CD4-positive, alpha-beta memory T cell (primary cell): ENCODE measurements at places on chromosomes 12 and 14.

DNA sequence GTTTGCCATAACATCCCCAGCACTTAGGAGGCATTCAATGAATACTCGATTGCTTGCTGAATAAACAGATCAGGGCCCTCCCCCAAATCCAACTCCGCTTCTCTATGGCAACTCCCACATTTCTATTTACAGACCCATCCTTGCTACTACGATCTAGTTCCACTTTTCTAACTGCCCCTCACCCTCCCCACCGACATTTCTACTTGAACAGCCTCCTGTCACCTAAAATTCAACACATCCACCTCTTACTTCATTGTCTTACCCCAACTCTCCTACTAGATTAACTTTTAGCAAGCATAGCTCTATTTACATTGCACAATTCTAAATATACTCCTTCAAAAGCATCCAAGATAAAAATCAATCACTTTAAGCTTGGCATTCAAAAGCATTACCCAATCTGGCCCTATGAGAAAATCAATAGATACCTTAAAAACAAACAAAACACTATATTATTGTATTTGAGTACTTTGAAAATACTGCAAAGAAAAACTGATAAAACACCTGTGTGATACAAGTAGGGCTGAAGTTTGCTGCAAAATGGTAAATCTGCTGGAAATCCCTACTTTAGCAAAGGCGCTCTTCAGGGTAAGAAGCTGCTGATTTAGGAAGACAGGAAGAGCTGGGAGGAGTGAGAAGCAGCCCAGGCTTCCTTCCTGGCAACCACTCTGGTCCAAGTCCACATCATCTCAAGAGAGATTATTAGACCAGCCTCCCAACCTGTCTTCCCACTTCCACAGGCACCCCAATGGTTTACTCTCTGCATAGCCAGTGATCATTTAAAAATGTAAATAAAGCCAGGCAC is 96.4 kb downstream of the HECTD4 start:
- no peaks in the 10 kb centered on the region for H3K4me1 ChIP-seq
- DNase-seq: no peak
- H3K27ac ChIP-seq: no peak overlapping the region

- no peaks in the 10 kb centered on the region for H3K27me3 ChIP-seq
- H3K27ac ChIP-seq: no peak overlapping the region
- H3K4me1 ChIP-seq: peaks cover 9% of the 10 kb centered on the region
- no peaks in the 10 kb centered on the region for H3K36me3 ChIP-seq
- H3K4me3 ChIP-seq: no peak overlapping the region
Measured at GRCh38 chr12:110697236-110697635, 8.3 kb upstream of the HVCN1 start.

- no peaks in the 10 kb centered on the region for H3K4me1 ChIP-seq
- no peaks in the 10 kb centered on the region for H3K36me3 ChIP-seq
- H3K27ac ChIP-seq: no peak overlapping the region
- H3K4me3 ChIP-seq: no peak overlapping the region
Measured at GRCh38 chr12:57193706-57194245, 22.8 kb upstream of the NXPH4 start.

- no peak overlapping the region for H3K27ac ChIP-seq
- no peaks in the 10 kb centered on the region for H3K4me1 ChIP-seq
- H3K4me3 ChIP-seq: no peak overlapping the region
- no peaks in the 10 kb centered on the region for H3K36me3 ChIP-seq
- no peaks in the 10 kb centered on the region for H3K27me3 ChIP-seq
- DNase-seq: no peak
Measured at GRCh38 chr12:127260531-127260930, 1006.4 kb upstream of the TMEM132C start.

- no peaks in the 10 kb centered on the region for H3K27me3 ChIP-seq
- peaks cover 16% of the 10 kb centered on the region for H3K4me1 ChIP-seq
- no peak overlapping the region for H3K27ac ChIP-seq
- H3K4me3 ChIP-seq: no peak overlapping the region
Measured at GRCh38 chr14:104865631-104866441, 768 bp downstream of the CEP170B start.

DNA sequence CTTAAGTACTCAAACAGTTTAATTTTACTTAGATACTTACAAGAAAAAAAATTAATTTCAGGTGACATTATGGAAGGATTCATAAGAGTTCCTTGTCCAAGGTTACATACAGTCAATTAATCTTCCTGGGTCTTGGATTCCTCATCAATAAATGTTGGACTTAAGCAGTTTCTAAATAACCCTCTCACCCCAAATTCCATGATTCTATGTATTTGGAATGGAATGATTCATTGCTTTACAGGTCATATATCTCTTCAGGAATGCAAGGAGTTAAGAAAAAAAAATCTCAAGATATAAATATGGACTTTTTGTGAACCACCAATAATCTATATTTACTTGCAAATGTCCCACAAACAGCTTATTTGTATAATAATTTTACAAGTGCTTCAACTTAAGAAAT is 84.2 kb upstream of the BMP4 start:
- no peaks in the 10 kb centered on the region for H3K4me1 ChIP-seq
- no peak overlapping the region for H3K27ac ChIP-seq
- no peak overlapping the region for H3K4me3 ChIP-seq
- no peaks in the 10 kb centered on the region for H3K36me3 ChIP-seq

- H3K4me1 ChIP-seq: peaks cover 16% of the 10 kb centered on the region
- H3K4me3 ChIP-seq: no peak overlapping the region
- peaks cover 26% of the 10 kb centered on the region for H3K27me3 ChIP-seq
- H3K36me3 ChIP-seq: no peaks in the 10 kb centered on the region
Measured at GRCh38 chr12:47997321-47997720, 7.0 kb downstream of the COL2A1 start.

DNA sequence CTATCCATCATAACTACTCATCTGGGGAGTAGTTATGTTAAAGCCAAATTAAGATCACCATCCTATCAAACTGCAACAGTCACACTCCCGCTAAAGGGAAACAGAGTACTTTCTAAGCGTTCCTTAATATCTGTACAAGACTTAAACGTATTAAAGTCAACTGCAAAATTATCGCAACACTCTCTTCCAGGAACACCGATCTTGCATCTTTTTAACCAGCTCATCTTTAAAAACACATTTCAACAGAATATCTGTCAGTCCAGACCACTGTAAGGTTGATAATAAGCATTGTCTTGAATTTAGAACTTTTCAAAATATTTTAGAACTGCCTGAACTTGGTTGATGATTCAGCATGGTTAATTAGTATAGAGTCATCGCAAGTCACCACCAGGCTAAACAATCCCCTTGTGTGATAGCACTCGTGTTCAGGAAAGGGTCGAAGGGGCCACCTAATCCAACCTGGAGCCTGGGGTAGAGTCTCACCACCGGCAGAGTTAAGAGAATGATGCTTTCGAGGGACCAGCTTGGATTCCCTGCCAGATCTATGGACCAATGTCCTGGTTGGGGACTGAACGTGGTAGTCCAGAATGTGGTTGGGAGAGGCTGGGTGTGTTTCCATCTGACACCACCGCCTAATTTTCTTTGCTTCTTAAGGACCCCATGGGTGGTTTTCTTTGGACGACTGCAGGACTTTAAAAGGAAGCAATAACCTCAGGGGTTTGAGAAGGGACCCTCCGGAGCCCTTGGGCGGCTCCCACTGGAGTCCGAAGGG is 890 bp downstream of the SPTLC2 start:
- H3K4me1 ChIP-seq: peaks cover 44% of the 10 kb centered on the region
- H3K27me3 ChIP-seq: no peaks in the 10 kb centered on the region
- no peak for DNase-seq
- H3K27ac ChIP-seq: peak overlapping the region; percentile 68
- no peaks in the 10 kb centered on the region for H3K36me3 ChIP-seq
- H3K4me3 ChIP-seq: peak overlapping the region; percentile 50

DNA sequence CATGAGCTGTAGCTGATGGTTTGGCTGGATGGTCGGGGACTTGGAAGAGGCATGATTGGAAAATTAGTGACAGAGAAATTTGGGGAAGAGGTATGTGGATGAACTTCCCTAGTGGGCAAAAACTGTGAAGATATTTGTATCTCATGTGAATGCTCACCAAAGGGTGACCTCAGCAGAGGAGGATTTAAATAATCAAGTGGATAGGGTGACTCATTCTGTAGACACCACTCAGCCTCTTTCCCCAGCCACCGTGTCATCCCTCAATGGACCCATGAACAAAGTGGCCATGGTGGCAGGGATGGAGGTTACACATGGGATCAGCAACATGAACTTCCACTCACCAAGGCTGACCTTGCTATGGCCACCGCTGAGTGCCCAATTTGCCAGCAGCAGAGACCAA is 60.8 kb upstream of the KRAS start:
- DNase-seq: no peak
- H3K27me3 ChIP-seq: no peaks in the 10 kb centered on the region
- no peak overlapping the region for H3K27ac ChIP-seq
- H3K36me3 ChIP-seq: no peaks in the 10 kb centered on the region

GRCh38 chr12:273382-273781 is 10.7 kb upstream of the SLC6A13 start:
- H3K27ac ChIP-seq: no peak overlapping the region
- H3K36me3 ChIP-seq: no peaks in the 10 kb centered on the region
- DNase-seq: no peak
- no peaks in the 10 kb centered on the region for H3K4me1 ChIP-seq

GRCh38 chr12:127760996-127761395 is 506.0 kb upstream of the TMEM132C start:
- H3K4me3 ChIP-seq: no peak overlapping the region
- no peaks in the 10 kb centered on the region for H3K36me3 ChIP-seq
- no peak overlapping the region for H3K27ac ChIP-seq
- no peaks in the 10 kb centered on the region for H3K27me3 ChIP-seq

- no peak overlapping the region for H3K4me3 ChIP-seq
- no peaks in the 10 kb centered on the region for H3K36me3 ChIP-seq
- no peak for DNase-seq
Measured at GRCh38 chr12:4899364-4899763, 10.3 kb upstream of the KCNA1 start.

DNA sequence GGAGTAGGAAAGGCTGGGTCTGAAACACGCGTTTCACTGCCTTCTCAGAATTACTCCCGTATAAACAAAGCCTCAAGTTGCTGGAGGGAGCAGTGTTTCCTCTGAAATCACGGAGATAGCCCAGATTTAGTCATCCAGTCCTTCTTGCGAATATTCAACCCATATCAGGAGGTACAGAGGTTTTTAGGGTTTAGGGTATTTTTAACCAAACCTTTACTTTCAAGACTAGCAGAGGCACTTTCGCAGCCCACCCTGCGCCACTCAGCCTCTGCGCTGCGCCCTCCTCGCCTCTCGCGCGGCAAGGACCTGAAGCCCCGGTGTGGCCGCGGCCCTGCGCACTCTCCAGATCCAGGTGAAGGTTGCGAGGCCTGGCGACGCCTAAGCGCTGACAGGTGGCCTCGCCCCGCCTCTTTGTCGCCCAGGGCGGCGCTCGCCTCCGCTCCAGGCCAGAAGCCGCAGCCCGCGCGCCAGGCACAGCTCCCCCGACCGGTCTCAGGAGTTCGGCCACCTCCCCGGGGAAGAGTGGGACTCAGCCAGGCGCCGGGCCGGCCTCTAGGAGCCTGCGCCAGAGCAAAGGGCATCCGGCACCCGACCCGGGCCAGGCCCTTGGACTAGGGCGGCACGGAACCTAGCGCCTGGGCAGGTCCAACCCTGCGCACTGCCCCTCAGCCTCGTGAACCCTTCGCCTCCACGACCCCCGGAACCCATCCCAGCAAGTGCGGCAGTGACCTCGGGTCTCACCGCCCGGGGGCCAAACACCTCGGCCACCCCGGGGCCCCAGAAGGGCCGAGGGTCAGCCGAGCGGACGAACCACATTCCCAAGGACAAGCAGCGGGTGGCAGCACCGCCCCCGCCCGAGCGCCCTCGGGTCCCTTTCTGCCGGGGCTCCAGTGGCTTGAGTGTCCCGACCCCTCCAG is 1.8 kb upstream of the SAMD4A start:
- no peaks in the 10 kb centered on the region for H3K36me3 ChIP-seq
- peaks cover 16% of the 10 kb centered on the region for H3K4me1 ChIP-seq
- H3K4me3 ChIP-seq: peak overlapping the region; percentile 72
- DNase-seq: peak; percentile 70

DNA sequence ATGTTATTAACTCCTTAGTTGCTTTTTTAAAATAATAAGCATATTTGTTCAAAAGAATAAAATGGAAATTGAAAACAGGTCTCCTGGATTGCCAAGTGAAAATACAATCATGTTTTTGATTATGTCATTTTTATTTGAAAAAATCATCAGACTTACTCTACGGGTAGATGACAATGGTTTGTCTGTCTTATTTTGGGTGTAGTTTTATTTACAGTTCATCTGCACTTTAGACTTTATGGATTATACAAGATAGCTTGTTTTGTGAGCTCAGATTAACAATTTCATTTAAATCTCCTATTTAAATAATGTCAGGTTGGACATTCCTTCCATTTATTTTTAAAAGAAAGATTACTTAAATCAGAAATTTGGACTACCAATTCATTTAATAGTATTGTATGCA is 14.8 kb downstream of the TMEM260 start:
- peaks cover 4% of the 10 kb centered on the region for H3K36me3 ChIP-seq
- no peaks in the 10 kb centered on the region for H3K27me3 ChIP-seq
- no peak overlapping the region for H3K27ac ChIP-seq
- no peak for DNase-seq
- H3K4me1 ChIP-seq: no peaks in the 10 kb centered on the region

- H3K27me3 ChIP-seq: no peaks in the 10 kb centered on the region
- H3K4me1 ChIP-seq: no peaks in the 10 kb centered on the region
- H3K4me3 ChIP-seq: no peak overlapping the region
- H3K27ac ChIP-seq: no peak overlapping the region
- no peaks in the 10 kb centered on the region for H3K36me3 ChIP-seq
Measured at GRCh38 chr14:55553791-55554190, 26.2 kb upstream of the KTN1 start.

DNA sequence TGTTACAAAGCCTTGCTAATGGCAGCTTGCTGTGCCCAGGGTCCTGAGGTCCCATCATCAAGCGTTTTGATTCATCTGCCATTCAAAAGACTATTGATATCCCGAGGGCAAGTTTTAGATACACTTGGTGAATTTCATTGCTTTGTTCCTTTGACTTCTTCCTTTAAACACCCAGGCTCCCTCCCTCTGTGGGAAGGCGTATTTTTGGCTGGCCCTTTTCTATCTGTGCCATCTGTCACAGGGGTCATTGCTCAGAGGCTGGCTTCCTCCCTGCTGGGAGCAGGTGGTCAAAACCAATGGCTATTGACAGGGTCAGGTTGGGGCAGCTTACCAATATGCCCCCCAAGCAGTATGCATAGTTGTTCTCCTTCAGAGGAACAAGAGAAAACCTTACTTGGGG is 40.0 kb downstream of the SCN8A start:
- no peak for DNase-seq
- H3K27me3 ChIP-seq: no peaks in the 10 kb centered on the region
- H3K27ac ChIP-seq: no peak overlapping the region
- no peaks in the 10 kb centered on the region for H3K36me3 ChIP-seq

GRCh38 chr12:132946246-132946820 is 9.8 kb downstream of the ZNF605 start:
- peaks cover 17% of the 10 kb centered on the region for H3K36me3 ChIP-seq
- H3K4me1 ChIP-seq: no peaks in the 10 kb centered on the region
- no peak for DNase-seq

DNA sequence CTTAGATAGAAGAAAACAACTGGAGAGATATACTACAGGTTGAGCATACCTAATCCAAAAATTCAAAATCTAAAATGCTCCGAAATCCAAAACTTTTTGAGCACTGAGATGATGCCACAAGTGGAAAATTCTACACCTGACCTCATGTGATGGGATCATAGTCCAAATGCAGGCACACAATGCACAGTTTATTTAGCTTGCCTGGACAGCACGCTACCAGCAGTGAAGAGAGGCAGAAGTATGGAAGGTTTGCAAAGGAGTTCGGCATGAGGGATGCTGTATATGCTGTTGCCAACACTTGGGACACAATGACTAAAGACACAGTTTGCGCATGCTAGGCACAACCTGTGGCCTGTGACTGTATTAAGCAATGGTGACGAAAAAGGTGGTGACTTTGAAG is 58.1 kb upstream of the CAND1 start:
- no peaks in the 10 kb centered on the region for H3K36me3 ChIP-seq
- H3K27me3 ChIP-seq: peaks cover 13% of the 10 kb centered on the region
- DNase-seq: no peak
